HEK293T (cell line): ENCODE measurements at places on chromosomes 1 and 21.
A peak's percentile ranks its signal among the peaks of the same experiment; 100 is the strongest.

GRCh38 chr21:44984792-44985440, 45.1 kb downstream of the SLX9 start:
- no peak for DNase-seq

GRCh38 chr1:76292418-76293184, 218.1 kb downstream of the ST6GALNAC3 start:
- DNase-seq = no peak

DNA sequence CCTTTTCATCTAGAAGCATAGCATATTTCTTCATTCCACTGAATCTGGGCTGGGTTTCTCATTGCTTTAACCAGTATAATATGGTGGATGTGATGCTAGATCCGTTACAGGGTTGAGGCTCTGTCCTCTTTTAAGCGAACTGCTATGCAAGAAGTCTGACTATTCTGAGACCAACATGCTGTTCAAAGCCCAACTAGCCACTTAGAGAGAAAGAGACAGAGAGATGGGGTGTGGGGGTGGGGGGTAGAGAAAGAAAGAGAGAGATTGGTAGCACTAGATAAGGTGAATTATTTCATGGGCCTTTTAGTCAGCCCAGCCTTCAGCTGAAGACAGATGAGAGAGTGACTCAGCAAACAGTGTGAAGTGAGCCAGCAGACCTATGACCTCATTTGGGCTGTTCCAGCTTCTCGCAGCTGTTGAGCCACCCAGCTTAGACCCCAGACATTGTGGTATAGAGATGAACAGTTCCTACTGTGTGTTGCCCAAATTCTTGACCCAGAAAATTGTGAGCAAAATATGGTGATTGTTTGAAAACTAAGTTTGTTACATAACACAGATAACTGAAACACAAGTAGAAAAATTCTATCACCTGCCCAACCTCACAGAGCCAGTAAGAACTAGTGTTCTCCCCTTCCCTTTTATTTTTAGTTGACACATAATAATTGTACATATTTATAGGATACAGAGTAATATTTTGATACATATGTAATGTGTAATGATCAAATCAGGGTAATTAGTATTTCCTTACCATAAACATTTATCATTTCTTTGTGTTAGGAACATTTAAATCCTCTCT, 40.7 kb upstream of the PRKACB start:
- DNase-seq = peak; percentile 50

DNA sequence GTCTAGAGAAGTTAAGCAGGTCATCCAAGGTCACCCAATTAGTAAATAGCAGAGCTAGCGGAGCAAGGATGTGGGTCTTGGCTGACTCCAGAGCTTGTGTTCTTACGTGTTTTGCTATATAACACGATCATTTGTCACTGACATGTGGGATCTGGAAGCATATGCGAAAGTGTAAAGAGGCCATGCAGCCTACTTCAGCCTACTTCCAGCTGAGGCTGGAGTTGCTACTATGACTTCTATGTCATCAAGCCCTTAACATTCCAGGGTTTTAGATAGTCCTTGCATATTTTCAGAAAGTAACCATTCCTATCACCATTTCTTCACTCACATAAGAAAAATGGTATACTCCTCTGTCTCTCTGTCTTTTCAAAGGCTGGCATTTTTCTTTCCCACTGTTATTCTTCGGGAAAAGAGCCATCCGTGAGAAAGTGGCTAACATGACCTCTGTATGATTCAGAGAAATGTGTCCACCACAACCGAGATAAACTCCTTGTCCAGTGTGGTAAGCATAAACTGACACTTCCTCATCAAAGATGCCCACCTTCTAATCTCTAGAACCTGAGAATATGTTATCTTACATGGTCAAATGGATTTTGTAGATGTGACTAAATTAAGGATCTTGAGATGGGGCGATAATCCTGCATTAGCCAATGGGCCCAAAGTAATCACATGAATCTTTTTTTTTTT, 24.0 kb upstream of the ABL2 start:
- DNase-seq = no peak

GRCh38 chr21:14548779-14549178, 2.7 kb upstream of the SAMSN1 start:
- no peak for DNase-seq

DNA sequence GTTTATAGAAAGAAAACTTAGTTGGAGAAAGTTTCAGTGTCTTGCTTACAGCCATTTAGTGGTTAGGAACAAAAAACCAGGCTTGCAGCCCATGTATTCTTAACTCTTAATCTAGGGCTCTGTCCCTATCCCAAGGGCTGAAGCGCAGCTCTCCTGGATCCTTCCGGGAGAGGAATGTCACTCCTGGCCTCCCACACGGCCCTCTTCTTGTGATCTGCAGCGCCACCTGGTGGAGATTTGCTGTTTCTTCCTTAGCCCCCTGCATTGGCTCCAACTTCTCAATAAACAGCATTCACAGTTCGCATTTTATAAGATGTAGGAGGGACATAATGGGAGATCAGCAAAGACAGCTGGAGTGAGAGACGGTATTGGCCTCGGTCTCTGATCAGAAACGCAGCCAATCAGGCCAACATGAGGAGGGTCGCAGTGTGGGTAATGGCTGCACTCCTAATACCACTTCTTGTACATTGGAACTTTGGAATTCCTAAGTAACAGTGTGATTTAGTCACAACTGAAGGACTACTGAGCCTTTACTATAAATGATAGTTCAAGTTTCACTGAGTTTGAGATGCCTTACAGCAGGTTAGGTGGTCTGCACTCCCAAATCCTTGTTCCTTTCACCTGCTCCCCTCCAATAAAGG, 283.4 kb downstream of the ASTN1 start:
- DNase-seq = peak; percentile 88

- DNase-seq = no peak
Observed at GRCh38 chr1:157431751-157432150, 120.6 kb downstream of the FCRL5 start.

DNA sequence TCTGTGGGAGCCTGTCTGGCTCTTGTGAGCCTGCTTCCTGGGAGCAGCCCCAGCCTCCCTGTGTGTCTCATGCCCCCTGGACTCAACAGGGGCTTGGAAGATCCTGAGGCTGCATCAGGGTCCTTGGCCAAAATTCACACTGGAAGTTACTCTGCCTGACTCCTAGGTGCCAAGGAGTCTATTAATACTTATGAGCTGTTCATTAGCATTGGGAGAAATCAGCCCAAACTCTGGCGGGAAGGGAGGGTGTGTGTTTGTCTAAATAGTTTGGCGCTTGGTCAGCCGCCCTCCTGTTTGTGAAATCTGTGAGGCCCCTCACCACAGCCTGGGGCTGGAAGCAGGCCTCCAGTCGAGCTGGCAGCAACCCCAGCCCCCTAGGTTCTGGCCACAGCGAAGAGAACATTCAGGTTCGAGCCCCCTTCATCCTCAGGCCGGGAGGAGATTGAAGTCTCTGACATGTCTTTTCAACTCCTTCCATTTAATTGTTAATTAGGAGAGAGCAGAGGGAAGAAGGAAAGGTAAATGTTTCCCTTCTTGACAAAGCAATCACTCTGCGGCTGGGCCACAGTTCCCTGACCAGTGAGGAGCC, 82.1 kb upstream of the F3 start:
- DNase-seq = no peak

DNA sequence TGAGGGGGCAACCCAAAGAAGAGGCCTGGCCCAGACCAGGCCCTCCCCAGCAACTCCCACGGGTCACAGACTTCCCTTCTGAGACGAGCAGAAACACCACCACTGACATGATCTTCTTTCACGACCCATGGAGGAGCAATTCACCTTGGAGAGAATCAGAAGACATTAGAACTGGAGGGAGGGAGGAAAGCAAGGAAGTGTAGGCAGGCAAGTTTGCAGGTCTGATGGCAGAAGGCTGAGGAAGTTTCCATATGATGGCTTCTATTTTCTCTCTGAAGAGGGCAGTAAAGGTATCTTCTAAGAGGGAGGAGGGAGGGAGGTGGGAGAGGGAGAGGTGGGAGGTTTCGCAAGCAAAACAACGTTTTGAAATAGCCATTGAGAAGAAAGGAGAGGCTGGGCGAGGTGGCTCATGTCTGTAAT, 1.4 kb upstream of the UBXN10 start:
- DNase-seq = no peak

GRCh38 chr1:40665335-40666171, at the start of gene RIMS3:
Gene RIMS3, minus strand, starts transcription at chr1:40665682. Its CDS starts 23,757 bp downstream, at chr1:40641925.
- DNase-seq = peak; percentile 95

GRCh38 chr1:38783640-38784229, 75.8 kb downstream of the RRAGC start:
- peak; percentile 45 for DNase-seq

- no peak for DNase-seq
Observed at GRCh38 chr1:228958741-228959140, 223.5 kb downstream of the RHOU start.

DNA sequence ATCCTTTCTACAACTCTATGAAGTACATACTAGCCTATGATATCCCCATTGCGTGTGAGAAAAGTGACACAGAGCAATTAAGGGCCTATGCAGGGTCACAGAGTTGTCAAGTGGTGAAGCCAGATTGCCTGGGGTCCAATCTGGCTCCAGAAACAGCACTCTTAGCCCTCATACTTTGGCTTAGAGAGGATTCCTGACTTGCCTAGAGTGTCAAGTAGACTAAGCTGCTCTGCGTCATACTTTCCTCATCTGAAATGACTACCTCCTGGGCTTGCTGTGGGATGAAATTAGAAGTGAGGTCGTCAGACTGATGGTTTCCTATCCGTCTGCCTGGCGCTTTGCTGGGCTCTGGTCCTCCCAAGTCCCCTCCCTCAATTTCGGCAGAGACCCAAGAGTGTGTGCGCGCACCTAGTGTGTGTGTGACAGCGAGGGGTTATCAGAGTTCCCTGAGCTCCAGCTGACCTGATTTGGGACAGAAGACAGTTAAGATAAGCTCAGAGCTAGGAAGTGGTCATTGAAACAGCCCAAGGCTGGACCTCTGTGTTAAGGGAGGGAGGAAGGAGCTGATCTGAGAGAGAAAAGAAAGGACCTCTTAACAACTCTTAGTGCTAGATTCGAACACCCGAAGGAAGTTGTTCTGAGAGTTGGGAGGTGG, 5.4 kb upstream of the NUAK2 start:
- no peak for DNase-seq

GRCh38 chr1:112515311-112516009, 6.7 kb downstream of the WNT2B start:
- DNase-seq = no peak
